ENCODE measurements at places on chromosomes 2 and 18.

- H3K4me3 ChIP-seq: no peak overlapping the region
- no peak for DNase-seq
- H3K27ac ChIP-seq: no peak overlapping the region
Measured at GRCh38 chr2:117127680-117128079, 686.8 kb upstream of the DDX18 start.

DNA sequence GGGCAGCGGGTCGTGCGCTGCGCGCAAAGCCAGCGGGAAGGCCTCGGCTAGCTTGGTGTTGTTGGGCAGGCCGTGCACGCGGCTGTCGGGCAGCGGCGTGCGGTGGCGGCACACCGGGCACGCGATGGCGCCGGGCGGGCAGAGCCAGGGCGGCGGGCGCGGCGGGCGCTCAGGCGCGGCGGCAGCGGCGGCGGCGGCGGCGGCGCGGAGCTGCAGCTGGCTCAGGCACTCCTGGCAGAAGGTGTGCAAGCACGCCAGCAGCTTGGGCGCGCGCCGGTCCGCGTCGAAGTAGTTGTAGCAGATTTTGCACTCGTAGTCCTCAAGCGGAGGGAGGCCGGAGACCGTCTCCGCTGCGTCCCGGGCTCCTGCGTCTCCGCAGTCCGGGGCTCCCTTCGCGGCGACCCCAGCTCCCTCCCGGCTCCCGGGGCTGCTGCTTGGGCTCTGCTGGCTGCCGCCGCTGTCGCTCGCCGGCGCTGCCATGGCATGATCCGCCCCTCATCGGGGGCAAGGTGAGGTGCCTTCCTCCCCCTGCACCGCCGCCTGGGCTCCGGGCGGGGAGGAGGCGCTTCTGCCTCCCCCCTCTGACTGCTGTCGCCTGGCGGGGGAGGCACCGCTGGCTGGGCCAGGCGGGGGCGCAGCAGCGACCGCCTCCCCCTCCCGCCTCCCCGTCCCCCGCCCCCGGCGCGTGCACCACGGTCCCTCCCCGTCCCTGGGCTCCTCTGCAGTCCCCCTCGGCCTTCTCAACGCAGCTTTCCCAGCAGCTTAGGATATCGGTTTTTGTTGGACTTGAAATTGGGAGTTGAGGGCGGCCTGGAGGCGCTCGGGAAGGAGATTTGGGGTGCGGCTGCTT is 21.0 kb upstream of the PAX3 start:
- no peaks in the 10 kb centered on the region for H3K36me3 ChIP-seq
- peaks cover 14% of the 10 kb centered on the region for H3K4me1 ChIP-seq
- H3K27me3 ChIP-seq: peaks cover 68% of the 10 kb centered on the region
- no peak for DNase-seq
- peak overlapping the region; percentile 72 for H3K4me3 ChIP-seq

- H3K36me3 ChIP-seq: no peaks in the 10 kb centered on the region
- no peak overlapping the region for H3K4me3 ChIP-seq
- H3K4me1 ChIP-seq: no peaks in the 10 kb centered on the region
Measured at GRCh38 chr2:124986136-124986535, 961.0 kb downstream of the CNTNAP5 start.

DNA sequence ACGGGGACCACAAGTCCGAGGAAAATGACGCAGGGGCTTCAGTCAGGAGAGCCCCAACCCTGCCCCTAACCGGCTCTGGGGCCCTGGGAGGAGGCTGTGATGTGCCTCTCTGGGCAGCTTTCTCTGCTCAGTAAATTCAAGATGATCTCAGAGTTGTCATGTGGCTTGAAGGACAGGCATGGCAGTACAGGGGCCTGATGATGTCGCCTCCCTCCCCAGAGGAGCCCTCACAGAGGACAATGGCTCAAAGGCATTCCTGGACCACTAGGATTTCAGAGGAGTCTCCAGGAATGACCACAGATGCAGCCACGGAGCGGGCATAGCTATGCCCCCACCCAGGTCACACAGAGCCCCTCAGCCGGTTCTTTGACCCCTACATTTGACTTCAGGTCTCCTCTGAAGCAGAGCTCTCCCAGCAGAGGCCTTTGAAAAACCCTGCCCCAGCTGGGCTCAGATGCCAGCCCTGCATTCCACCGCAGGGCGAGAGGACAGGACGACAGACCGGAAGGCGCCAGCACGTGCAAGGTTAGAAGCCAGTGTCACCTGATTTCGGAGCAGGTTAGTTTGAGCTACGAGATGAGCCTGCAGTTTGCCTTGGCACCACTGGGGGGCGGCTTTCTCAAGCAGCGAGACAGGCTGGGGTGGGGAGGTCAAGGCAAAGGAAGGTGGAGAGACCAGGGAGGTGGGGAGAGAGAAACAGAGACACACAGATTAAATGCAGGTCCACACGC is 39.2 kb downstream of the BIN1 start:
- H3K36me3 ChIP-seq: peaks cover 26% of the 10 kb centered on the region
- no peaks in the 10 kb centered on the region for H3K27me3 ChIP-seq
- peak overlapping the region; percentile 21 for H3K27ac ChIP-seq
- H3K4me1 ChIP-seq: peaks cover 44% of the 10 kb centered on the region

- H3K4me3 ChIP-seq: peak overlapping the region; percentile 80
- no peaks in the 10 kb centered on the region for H3K27me3 ChIP-seq
- H3K27ac ChIP-seq: no peak overlapping the region
- DNase-seq: no peak
Measured at GRCh38 chr2:218566296-218566695, 1.9 kb downstream of the USP37 start.

DNA sequence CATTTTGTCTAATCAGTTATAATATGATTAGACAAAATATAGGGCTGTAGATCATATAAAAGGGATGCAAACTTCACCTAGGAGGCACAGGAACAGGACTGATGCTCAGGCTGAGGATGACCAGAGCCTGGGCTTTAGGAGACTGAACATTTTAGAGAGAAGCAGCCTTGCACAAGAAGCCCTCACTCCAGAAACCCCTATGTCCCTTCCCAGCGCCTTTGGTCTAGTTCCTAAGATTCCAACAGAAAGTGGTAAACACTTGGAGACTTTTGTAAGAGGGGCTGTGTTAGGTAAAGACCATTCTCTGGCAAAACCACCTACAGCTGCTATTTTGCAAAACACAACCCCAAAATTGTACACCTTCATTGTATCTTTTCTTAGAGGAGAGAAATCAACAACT is 33.2 kb downstream of the GPATCH11 start:
- no peaks in the 10 kb centered on the region for H3K4me1 ChIP-seq
- H3K36me3 ChIP-seq: peaks cover 37% of the 10 kb centered on the region
- DNase-seq: no peak
- H3K27ac ChIP-seq: no peak overlapping the region

- H3K4me3 ChIP-seq: no peak overlapping the region
- DNase-seq: no peak
- H3K27ac ChIP-seq: no peak overlapping the region
- no peaks in the 10 kb centered on the region for H3K4me1 ChIP-seq
Measured at GRCh38 chr2:239747274-239747673, 277.9 kb downstream of the NDUFA10 start.

- no peaks in the 10 kb centered on the region for H3K4me1 ChIP-seq
- H3K27ac ChIP-seq: no peak overlapping the region
- no peak overlapping the region for H3K4me3 ChIP-seq
- H3K36me3 ChIP-seq: no peaks in the 10 kb centered on the region
Measured at GRCh38 chr2:58680755-58681310, 439.7 kb upstream of the FANCL start.

- no peak for DNase-seq
- H3K4me3 ChIP-seq: no peak overlapping the region
- H3K4me1 ChIP-seq: peaks cover 14% of the 10 kb centered on the region
- peaks cover 52% of the 10 kb centered on the region for H3K36me3 ChIP-seq
Measured at GRCh38 chr18:59352250-59352855, 6.7 kb downstream of the LMAN1 start.

DNA sequence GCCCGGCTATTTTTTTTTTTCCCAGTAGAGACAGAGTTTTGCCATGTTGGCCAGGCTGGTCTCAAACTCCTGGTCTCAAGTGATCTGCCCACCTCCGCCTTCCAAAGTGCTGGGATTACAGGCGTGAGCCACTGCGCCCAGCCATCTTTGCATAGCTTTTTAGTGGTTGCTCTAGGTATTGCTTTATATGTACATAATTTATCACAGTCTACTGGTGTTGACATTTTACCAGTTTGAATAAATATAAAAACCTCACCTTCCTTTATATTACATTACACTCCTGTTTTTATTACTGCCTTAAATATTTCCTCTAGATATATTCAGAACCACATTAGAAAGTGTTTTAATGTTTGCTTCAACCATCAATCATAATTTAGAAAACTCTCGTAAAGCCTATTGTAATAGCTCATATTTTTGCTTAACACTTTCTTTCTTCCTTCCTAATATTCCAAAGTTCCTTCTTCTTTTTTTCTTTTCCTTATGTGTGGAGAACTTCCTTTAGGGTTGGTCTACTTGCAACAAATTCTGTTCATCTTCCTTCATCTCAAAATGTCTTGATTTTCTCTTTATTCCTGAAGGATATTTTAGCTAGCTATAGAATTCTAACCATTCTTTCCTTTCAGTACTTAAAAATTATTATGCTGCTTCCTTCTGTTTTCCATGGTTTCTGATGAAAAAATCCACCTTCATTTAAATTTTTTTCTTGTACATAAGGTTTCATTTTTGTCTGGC is 82.2 kb upstream of the DAPL1 start:
- peaks cover 7% of the 10 kb centered on the region for H3K36me3 ChIP-seq
- DNase-seq: peak; percentile 17
- no peak overlapping the region for H3K27ac ChIP-seq
- H3K4me1 ChIP-seq: peaks cover 7% of the 10 kb centered on the region

- H3K36me3 ChIP-seq: no peaks in the 10 kb centered on the region
- no peak for DNase-seq
- H3K27me3 ChIP-seq: no peaks in the 10 kb centered on the region
- no peak overlapping the region for H3K27ac ChIP-seq
Measured at GRCh38 chr2:214629875-214630274, 179.6 kb downstream of the BARD1 start.

- peaks cover 73% of the 10 kb centered on the region for H3K4me1 ChIP-seq
- H3K4me3 ChIP-seq: no peak overlapping the region
- no peak for DNase-seq
- H3K27me3 ChIP-seq: no peaks in the 10 kb centered on the region
Measured at GRCh38 chr2:207130958-207131521, 34.7 kb downstream of the KLF7 start.

DNA sequence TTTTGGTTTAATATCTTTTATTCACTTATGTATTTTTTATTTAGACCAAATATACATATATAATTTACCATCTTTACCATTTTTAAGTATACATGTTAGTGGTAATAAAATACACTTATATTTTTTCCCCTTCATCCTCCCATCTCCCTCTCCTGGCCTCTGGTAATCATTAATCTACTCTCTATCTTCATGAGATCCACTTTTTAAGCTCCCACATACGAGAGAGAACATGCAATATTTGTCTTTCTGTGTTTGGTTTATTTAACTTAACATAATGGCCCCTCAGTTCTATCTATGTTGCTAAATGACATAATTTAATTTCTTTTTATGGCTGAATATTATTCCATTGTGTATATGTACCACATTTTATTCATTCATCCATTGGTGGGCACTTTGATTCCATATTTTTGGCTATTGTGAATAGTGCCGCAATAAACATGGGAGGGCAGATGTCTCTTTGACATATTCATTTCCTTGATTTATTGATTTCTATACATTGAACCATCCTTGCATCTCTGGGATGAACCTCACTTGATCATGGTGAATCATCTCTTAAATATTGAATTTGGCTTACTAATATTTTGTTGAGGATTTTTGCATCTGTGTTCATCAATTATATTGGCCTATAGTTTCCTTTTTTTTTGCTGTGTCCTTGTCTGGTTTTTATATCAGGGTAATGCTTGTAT is 41.5 kb upstream of the MEP1B start:
- no peaks in the 10 kb centered on the region for H3K36me3 ChIP-seq
- peaks cover 35% of the 10 kb centered on the region for H3K27me3 ChIP-seq

DNA sequence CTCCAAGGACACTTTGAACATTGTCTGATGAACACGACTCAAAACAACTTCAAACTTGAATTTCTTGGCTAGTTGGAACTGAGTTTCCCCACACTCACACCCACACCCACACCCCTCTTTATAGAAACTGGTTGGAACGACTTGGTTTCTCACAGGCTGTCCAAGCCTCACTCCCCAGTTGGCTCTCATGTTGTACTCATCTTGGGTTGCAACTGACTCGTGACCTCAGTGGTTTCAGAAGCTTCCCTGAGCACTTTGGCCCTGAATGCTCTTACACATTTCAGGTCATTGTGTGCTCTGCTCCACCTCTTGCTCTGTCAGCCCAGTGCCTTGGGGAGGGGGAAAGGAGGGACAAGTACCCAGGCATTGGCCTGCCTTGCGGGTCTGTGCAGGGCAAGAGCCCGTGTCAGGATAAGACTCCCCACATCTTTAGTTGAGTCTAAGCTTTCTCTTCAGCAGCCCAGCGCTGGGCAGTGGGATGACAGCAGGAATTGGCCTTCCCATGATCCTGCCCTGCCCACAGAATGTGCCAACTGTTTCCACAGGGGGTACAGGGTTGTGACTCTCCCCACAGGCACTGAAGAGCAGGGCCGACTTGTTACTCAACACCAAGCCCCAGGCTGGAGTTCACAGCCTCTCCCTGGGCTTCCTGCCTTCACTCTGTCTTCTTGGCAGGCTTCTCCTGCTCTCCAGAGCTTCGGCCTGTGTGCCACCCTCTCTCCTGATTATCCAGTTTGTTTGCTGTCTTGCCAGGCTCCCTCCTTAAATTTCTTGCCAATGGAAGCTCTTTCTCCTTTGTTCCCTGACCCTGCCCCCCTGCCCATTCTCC is 104.6 kb downstream of the RTN4 start:
- H3K27ac ChIP-seq: peak overlapping the region; percentile 56
- peak; percentile 83 for DNase-seq
- H3K27me3 ChIP-seq: no peaks in the 10 kb centered on the region
- peaks cover 12% of the 10 kb centered on the region for H3K4me1 ChIP-seq

DNA sequence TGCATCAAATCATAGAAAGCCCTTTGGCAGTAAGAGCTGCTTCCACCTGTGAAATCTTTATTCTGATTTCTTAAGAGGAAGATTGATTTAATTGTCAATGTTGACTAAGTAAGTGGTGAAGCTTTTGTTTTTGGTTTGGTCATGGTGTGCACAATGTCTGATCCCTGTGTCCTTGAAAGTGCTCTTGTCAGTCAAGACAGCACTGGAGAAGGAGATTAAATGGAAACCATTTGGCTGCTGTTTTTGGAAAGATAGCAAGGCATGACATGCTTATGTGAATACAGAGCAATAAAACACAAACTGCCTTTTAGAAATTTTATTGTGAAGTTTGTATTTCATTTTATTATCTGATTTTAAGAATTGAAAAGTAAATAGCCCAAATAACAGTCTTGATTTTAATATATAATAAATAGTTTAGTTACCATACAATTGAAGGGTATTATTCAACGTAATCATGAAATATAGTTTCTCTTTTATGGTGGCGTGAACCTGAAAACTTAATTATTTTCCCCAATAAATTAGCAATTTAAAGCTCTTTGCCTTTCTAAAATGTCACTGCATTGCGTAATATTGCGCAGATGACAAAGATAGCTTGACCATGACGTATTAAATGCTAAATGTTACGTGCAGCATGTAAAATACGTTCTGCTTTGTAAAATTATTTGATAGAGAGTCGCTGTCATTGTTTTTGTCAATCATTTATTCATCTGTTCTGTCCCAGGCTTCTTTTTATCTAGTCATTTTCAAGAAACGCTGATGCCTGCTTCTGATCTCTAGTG is 69.0 kb downstream of the GULP1 start:
- H3K4me1 ChIP-seq: peaks cover 11% of the 10 kb centered on the region
- no peak overlapping the region for H3K27ac ChIP-seq
- no peaks in the 10 kb centered on the region for H3K27me3 ChIP-seq
- no peak for DNase-seq
- H3K4me3 ChIP-seq: no peak overlapping the region
- H3K36me3 ChIP-seq: peaks cover 6% of the 10 kb centered on the region

Measured in osteocyte (in vitro differentiated cells).